ENCODE measurements at places on chromosomes 2 and 18.

- DNase-seq, result no peak
Observed at GRCh38 chr2:47595687-47596086, 187.3 kb upstream of the MSH6 start.

DNA sequence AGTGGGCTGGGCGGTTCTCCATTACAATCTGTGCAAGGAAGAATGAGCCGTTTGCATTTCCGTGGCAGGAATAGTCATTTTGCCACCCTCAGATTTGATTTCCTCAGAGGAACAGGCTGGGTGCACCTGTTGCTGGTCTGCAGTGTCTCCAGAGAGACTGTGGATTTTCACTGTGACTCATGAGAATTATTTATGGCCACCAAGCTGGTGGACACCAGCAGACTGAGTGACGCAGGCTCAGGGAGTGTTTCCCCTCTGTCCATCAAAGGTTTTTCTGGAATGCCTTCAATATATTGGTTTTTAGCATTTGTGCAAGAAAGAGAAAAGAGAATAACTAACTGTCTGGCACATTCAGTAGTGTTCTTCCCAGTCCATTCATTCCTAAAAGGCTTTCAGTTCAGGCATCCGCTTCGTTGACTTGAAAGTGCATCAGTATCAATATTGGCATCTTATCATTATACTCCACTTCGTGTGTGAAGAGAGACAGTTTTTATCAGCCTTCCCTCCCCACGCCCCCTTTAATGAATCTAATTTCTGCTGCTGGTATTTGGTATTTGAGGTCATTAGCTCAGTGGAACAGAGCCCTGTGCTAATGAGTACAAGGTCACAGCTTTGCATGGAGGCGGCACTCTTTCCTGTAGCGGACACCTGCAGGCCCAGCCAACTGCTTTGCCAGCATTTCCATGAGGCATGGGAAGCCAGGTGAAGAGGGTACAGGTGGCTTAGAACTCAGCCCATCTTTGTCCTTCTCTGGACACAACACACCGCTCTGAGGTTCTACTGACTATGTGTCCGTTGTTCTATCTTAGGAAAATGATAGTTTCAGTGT, 39.9 kb downstream of the PRKCE start:
- no peak for DNase-seq

DNA sequence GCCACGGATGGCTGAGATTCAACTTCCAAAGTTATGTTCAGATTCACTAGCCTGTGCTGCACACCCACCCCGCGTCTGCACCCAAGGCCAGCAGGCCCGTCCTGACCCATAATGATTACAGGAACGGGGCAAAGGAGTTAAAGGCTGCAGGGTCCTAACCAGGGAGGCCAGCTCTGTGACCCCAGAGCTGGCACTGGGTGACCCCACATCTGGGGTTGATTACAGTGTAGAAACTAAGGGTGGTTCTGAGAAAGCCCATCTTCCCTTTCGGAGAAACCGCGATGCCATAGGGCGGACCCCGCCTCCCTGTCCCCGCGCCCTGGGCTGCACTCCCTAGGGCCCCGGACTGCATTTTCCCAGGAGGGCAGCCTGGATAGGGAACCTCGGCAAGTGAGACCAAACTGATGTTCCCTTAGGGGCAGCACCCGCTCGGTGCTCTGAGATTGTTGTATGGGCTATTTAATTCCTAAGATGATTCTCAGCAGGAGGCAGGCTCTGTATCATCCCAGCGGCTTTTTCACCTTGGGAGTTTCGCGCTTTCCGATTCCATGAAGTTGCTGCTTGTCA, 2.2 kb upstream of the GPR148 start:
- no peak for DNase-seq

DNA sequence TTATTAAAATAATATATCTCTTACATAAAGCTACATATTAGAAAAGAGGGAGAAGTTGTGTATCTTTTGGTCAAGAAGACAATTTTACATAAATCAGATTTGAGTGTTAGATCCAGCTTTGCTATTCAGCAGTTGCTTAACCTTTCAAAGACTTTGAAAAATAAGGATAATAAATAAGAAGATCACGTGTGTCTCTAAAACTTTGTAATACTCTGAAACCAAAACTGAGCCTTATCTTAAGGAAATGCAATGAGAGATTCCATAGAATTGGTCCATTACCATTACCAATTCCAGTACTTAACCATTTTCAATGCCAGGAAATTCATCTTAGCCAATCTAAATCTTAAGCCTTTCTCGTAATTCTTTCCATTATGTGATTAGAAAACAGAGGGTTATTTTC, 89.2 kb upstream of the COL5A2 start:
- no peak for DNase-seq

DNA sequence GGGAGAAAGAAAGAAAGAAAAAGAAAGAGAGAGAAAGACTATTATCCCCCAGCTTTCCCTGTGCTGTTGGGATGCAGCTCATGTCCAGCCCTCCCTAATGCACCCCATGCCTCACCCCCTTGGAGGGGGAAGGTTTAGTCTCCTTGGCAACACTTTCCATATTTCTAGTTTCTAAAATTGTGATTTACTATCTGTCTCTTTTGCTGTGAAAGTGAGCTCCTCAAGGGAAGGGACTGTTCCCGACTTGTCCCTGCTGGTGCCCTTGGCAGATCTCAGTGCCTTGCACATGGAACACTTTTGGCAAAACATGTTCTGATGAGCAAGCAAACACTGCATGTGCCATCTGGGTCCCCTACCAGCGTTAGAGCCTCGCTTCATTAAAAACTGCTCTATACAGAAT, 11.7 kb upstream of the NAPG start:
- no peak for DNase-seq

GRCh38 chr2:28480403-28481049, 15.3 kb upstream of the PLB1 start:
- no peak for DNase-seq

DNA sequence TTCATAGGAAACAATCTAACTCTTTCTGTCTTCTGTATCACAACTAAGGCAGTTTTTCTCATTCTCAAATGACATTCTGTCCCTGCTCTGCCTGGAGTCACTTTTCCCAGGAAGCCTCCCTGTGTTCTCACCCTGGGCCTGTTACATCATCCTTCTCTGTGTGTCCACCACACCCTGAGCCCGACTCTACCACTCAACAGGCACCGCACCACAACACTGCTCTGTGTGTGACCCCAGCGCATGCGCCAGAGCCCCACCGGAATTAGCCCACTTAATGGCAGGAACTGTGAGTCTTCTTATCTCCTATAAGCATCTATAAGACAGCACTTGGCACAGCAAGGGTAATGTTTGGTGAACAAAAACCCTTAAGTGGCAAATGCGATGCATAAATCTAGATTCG, 32.3 kb downstream of the TGFBRAP1 start:
- no peak for DNase-seq

- DNase-seq, result no peak
Observed at GRCh38 chr2:18346344-18346743, 214.1 kb downstream of the RDH14 start.

DNA sequence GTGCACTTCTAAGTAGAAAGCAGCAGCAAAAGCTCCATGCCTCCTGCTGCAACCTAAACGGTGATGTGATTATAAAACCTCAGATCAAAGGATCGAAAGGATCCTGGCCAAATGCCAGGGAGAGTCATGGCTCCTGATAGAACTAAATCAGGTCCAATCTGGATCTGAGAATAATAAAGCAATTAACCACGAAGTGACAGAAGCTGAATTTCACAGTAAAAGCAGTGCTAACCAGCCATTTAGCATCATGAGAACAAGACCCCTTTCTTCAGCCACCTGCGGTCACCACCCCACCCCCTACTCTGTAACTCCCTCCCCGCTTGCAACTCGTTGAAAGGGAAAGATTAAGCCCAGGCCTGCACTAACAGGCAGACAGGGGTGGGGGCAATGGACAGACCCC, 748.7 kb downstream of the BCL11A start:
- DNase-seq, result no peak

- DNase-seq, result no peak
Observed at GRCh38 chr18:29154758-29155725, 978.1 kb upstream of the CDH2 start.

GRCh38 chr2:84897773-84898172, 7.7 kb upstream of the TMSB10 start:
- no peak for DNase-seq

DNA sequence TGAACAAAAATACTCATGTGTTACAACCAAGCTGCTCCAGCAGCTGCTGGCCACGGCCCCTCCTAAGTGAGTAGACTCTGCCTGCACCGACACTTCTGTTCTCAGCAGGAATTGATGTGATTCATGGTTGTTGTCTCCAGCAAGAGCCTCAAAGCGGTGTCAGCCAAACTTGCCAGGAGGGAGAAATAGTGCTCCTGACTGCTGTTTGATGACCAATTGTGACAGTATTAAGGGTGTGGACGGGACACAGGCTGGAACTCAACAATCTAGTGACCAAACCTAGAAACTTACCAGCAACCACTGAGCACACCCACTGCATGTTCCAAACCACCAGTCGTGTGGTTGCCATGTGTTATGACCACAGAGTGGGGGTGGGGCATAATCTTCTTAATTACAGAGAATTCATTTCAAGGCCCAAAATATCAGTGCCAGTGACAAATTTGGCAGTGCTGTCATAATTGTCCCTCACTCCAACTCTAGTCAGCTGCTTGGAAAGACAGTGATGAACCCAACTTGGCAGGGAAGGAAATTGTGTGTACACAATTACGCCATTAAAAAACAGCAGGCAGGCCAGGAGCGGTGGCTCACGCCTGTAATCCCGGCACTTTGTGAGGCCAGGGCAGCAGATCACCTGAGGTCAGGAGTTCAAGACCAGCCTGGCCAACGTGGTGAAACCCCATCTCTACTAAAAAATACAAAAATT, 30.4 kb downstream of the FBLN7 start:
- DNase-seq, result no peak

- DNase-seq, result no peak
Observed at GRCh38 chr2:200239216-200239615, 67.3 kb upstream of the SPATS2L start.

DNA sequence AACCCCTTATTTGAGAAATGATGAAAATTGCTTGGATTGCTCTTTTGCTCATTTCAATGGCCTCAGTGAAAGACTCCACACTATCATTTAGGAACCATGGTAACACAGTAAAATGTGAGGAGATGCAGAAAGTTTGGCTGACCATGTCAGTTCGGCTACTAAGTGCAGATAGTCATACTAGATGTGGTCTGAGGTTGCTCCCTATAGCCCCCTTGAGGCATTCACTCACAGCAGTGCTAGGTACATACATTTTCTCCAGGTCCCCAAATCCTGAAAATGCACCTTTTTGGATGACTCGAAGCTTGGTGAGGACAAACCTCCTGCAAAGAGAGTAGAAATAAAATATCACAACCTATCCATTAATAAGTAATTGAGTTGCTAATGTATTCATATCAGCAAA, 86.3 kb downstream of the FSHR start:
- DNase-seq, result no peak

- no peak for DNase-seq
Observed at GRCh38 chr2:121577381-121577780, 46.7 kb downstream of the RNU4ATAC start.

GRCh38 chr2:223929571-223930102, 15.5 kb downstream of the WDFY1 start:
- no peak for DNase-seq

- DNase-seq, result no peak
Observed at GRCh38 chr2:150476286-150476685, 11.2 kb downstream of the RND3 start.

GRCh38 chr18:42024131-42024530, 69.1 kb downstream of the PIK3C3 start:
- DNase-seq, result no peak

DNA sequence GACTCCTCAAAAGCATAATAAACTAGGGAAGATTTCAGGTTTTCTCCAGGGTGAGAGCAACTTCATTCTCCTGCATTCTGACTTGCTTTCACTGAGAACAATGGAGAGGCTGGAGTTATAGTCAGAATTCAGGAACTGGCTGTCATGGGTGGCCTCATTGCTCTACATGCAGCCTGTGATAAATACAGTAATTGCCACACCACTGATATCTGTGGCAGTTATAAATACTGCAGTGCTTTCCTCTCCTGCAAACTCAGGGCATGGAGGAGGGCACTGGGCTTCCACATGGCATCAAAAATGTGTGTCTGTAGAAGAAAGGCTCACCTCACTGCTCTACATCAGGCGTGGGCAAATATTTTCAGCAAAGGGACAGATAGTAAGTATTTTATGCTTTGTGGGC, 510.2 kb downstream of the ZNF516 start:
- DNase-seq, result no peak

GRCh38 chr2:169462896-169463695, 16.2 kb upstream of the BBS5 start:
- DNase-seq, result no peak
